HT1080 (cell line): ENCODE measurements at places on chromosomes 16 and 17. TPM values are rescaled to one million over a fixed set of nuclear protein-coding genes. Genes with fewer than 3 reads are reported as not detected.

Gene CRISPLD2
- total RNA-seq: 0.40 TPM in 1 of 2 replicates, not detected in the other

Gene HS3ST3B1
- 5.7 and 6.4 TPM in 2 replicates for total RNA-seq

Gene ODAD4
- 0.10 TPM in 1 of 2 replicates, not detected in the other for total RNA-seq

Gene MT1A
- total RNA-seq: not detected in 2 replicates

Gene LSM12
- total RNA-seq: 68.6 and 92.3 TPM in 2 replicates

Gene CLDN7
- total RNA-seq: not detected in 2 replicates

Gene SMTNL2
- not detected in 2 replicates for total RNA-seq

Gene ULK2
- total RNA-seq: 1.9 and 4.9 TPM in 2 replicates

- DNase-seq: no peak
Observed at GRCh38 chr17:72661945-72662826, 430.3 kb downstream of the SLC39A11 start.

GRCh38 chr17:5100832-5101231, 10.8 kb downstream of the ZNF232 start:
- DNase-seq: no peak

- peak; percentile 31 for DNase-seq
Observed at GRCh38 chr16:5917436-5918195, 820.0 kb upstream of the EEF2KMT start.

GRCh38 chr16:89290887-89291286, 73.4 kb downstream of the ZNF778 start:
- no peak for DNase-seq

DNA sequence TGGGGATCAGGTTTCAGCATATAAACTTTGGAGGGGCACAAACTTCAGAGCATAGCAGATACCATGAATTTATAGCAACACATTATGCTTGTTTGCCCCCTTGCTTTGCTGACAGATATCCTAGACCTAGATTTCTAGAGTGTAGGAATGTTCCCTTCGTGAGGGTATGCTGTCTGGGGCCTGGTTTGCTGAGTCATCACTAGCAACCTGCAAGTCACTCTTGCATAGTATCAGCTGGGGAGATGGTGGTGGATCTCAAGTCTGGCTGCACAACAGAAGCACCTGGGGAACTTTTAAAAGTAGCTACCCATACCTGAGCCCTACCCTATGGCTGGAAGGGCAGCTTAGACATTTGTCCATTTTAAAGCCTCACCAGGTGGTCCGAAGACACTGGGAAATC, 22.3 kb upstream of the HSBP1 start:
- DNase-seq: no peak

DNA sequence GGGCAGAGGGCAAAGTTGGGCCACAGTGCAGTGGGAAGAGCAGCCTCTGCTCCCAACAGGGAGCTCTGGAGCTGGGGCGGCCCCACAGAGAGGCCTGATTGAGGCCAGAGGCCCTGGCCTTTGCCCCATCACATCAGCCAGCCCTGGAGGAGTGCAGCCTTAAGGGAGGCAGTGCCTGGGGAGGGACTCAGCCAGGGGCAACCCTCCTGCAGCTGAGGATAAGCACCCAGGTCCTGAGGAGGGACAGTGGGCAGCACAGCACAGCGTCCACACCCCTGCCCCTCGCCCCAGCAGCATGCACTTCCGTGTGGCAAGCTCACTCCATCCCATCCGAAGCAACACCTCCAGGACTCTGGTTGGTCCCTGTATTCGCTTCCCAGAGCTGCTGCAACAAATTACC, 61.9 kb upstream of the CBX4 start:
- no peak for DNase-seq

GRCh38 chr16:86525696-86526095, 15.4 kb downstream of the FOXF1 start:
- DNase-seq: no peak

GRCh38 chr17:78882540-78883088, 20.4 kb downstream of the CEP295NL start:
- no peak for DNase-seq

- DNase-seq: no peak
Observed at GRCh38 chr16:49743203-49743464, 112.8 kb downstream of the ZNF423 start.

DNA sequence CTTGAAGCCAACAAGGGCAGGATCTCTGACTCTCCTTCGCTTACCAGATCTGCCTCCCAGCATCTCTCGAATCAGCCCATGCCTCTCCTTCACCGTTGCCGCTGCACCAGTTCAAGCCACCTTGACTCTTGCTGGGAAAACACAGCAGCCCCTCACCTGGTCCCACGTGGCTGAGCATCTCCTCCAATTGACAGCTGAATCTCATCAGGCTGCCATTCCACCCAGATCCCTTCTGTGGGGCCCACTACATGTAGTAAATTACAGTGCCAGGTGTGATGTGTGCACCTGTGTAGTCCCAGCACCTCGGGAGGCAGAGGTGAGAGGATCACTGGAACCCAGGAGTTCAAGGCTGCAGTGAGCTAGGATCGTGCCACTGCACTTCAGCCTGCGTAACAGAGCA, 37.8 kb upstream of the C16orf78 start:
- DNase-seq: no peak

- no peak for DNase-seq
Observed at GRCh38 chr16:11359370-11359769, 14.1 kb downstream of the RMI2 start.

GRCh38 chr17:41812381-41813151, at the start of gene FKBP10:
Gene FKBP10 (plus strand): TSS chr17:41813004. CDS start chr17:41813035, 31 bp downstream.
- peak; percentile 91 for DNase-seq

- DNase-seq: no peak
Observed at GRCh38 chr17:64773386-64773835, 111.3 kb upstream of the SMURF2 start.

DNA sequence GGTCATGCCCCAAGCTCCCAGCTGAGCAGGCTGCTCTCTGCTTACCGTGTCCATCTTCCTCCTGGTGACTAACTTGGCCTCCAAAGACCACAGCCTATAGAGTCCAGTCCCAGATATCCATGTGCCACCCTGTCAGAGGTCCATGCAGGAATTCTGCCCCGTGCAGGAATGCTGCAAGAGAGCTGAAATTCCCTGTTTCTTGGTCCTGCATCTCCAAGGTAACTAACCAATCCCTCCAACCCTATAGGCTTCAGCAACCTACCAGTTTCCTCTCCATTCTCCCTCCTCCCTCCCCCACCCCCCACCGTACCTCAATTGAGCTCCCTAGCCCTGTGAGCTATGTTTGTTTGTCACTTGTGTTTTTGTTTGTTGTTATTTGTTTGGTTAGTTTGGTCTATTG, 9.6 kb upstream of the MKS1 start:
- DNase-seq: no peak

DNA sequence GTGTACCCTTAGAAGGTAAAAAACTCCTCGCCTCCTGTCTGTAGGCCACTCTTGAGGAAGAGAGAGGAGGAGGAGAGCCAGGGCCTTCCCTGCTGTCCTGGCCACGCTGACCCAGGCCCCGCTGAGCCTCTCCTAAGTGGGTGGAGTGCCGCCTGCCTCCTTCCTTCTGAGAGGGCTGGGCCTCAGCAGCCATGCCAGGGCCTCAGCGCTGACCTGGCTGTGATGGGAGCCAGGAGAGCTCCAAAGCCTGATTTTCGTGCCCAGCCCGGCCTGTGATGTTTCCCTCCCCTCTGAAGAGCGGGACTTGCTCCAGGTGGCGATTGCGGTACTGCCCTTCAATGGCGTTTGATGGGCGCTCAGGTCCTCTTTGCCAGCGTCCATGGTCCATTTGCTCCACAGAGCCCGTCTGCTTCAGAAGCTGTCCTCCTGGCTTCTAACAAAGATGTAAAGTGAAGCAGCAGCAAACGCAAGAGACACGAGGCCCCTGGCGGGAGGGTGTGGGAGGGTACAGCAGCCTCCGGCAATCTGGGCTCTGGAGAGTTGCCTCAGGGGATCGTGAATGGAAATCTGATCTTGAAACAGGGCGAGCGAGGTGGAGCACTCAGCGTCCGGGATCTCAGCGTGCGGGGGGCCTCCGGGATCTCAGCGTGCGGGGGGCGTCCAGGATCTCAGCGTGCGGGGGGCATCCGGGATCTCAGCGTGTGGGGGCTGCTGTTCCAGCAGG, 93.5 kb downstream of the NPIPB11 start:
- no peak for DNase-seq

GRCh38 chr17:60720763-60721531, 43.3 kb downstream of the BCAS3 start:
- peak; percentile 47 for DNase-seq

- DNase-seq: peak; percentile 24
Observed at GRCh38 chr17:29292992-29293889, 707 bp downstream of the NUFIP2 start.

DNA sequence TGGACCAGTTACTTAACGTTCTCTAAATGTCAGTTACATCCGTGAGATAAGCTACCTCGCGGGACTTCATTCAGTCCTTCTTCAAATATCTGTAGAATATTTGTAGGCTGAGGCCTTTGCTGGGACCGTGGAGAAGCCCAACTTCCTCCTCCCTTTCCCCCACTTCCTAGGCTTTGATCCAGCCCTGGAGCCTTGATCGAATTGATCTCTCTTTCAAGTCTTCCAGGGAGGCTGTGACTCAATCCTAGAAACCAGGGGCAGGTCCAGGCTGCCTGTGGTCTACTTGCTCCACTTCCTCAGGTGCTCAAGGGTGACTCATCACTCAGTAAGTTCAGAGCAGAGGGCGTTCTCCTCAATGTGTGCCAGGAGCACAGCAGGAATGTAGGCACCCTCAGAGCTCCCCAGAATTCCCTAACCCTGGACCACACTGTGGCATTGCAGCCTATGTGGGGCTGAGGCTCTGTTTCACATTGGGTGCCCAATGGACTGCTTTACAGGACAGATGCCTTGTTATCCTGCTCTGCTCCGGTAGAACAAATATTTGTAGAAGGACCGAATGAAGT, 11.2 kb upstream of the CEP20 start:
- peak; percentile 98 for DNase-seq
